ENCODE measurements at places on chromosomes 1 and 21.

DNA sequence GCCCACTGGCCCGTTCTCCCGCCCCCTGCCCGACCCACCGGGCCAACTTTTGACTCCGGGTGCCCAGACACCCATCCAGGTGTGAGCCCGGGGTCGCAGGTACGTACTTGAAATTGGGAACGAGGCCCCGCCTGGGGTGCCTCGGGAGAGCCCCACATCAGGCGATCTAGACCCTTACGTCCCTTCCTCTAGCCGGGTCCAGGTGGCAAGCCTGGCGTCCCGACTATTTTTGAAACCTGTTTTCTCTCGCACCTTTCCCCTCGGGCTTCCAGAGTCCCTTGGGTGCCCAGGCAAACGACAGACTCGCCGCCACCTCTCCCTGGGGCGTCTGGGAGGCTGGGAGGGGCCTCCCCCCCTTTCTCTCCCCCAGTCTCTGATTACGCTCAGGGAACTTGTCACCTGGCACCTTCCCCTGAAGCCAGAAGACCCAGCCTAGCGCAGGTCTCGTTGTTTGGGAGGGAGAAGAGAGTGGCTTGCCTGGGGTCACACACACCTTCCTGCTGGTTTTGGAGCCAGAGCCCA lies 898 bp downstream of the LDLRAP1 start:
- DNase-seq: no peak

DNA sequence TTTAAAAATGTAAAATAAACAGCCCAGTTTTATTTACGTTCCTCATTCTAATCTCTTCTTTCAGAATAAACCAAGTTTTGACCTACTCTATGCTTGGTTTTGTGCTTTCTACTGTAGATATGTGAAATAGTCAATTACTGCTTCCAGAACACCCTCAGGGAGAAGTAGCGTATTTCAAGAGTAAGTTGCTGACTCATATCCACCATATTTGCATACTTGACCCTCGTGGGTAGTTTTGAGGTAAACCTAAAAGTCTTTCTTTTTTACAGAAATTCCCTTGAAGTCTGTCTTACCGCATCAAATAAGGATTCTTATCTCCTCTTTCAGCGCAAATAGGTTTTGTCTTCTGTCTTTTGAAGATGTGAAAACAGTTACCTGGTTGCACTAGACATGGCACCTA lies 1.4 kb upstream of the OR2L3 start:
- DNase-seq: no peak

DNA sequence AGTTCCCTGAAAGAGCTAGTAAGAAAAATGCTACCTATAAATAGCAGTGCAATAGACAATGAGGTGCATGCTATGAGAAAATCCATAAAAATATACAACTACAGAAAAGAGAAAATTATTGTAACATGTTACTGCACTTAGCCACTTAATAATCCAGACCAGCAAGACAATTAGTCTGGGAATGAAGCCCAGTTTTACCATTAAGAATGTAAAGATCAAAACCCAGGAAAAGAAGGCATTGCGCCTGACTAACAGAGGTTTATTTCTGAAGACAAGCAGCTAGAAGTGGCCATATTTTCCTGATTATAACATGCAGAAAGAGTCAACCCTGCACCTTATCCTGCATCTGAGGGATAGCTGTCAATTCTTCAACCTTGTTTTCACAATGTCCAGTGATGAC lies 276.4 kb upstream of the PRMT6 start:
- no peak for DNase-seq

DNA sequence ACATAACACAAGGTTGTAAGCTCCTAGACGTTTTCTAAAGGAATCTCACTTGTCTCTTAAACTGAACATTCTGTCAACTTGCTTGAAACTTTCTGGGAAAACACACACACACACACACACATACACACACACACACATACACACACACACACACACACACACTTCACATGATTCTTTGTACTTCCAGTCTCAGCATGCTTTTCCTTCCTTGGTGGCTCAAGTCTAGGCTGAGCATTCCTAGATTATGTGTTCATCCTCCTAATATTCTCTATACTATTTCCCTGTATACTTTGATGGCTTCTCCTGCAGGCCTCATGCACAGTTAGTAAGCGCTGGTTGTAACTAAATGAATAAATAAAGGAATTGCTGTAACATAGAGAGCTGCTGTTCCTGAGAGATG lies 372.1 kb downstream of the PTPRC start:
- no peak for DNase-seq

GRCh38 chr1:60069691-60070090 lies 3.9 kb downstream of the C1orf87 start:
- no peak for DNase-seq

DNA sequence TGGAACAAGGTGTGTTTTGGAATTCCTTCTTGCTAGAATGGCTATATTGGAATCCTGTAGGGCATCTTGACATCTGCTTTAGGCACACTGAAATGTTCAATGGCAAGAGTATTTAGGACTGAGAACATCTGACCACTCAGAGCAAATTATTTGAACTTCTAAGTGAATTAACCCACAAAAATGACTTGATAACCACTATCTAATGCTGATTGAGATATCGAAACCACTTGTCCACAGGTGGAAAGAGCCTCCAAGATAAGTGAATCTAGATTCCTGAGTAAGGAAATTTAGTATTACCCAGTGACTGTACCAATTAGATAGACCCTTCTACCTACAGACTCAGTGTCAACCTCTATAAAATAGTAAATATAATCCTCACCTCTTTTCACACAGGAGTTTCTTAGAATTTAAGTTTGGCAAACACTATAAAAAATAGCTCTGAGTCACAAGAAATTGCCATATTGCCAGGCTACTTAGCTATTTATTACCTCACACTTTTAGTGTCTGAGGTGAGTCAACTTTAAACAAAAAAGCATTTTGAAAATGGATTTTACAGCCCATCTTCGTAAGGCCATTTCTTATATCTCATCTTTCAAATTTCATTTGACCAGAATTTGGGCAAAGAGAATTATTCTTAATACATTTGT lies 421.8 kb downstream of the PTBP2 start:
- DNase-seq: no peak

DNA sequence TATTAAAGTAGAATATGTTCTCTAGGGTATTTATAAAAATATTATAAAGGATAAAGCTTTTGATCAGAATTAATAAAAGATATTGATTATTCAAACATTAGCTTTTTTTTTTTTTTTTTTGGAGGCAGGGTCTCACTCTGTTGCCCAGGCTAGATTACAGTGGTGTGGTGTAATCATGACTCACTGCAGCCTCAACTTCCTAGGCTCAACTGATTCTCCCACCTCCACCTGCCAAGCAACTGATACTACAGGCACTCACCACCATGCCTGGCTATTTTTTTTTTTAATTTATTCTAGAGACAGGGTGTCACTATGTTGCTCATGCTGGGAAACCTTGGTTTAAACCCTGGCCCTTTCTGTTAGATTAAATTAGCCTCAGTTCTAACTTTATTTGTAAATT lies 188.3 kb downstream of the CLEC20A start:
- no peak for DNase-seq

- no peak for DNase-seq
Observed at GRCh38 chr1:245807306-245807705, 652.5 kb downstream of the KIF26B start.

- DNase-seq: no peak
Observed at GRCh38 chr1:56311766-56312165, 267.6 kb downstream of the PLPP3 start.

- no peak for DNase-seq
Observed at GRCh38 chr1:83546874-83547273, 452.1 kb downstream of the TTLL7 start.

- no peak for DNase-seq
Observed at GRCh38 chr1:181119093-181119989, 30.8 kb downstream of the IER5 start.
